ENCODE measurements at places on chromosomes 4 and X.

DNA sequence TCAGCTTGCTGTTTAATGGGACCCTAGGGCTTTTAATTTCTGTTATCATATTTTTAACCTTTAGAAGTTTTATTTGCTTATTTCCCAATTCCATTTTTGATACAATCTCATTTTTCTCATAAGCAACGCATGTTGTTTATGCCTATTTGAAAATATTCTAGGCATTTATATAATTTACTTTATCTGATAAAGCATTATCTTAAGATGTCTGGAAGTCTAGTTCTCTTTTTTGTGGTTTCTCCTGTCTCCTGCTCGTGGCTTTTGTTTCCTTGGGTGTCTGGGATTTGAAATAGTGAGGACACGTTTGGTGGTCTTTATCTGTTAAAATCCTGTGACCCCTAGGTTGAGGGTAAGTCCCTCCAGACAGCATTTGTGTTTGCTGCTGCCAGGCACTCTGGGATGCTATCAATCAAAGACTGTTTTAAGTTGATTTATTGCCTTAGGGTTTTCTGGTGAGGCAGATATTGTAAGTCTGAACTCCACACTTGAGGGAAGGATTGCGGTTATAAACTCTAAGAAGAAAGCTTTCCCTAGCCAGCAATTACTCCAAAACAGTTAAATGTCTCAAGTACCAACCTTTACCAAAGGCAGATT is 208.0 kb downstream of the PRDM5 start:
- no peak for DNase-seq

GRCh38 chr4:125131891-125132680 is 182.7 kb upstream of the FAT4 start:
- no peak for DNase-seq

GRCh38 chrX:115989686-115990085 is 180.9 kb upstream of the AGTR2 start:
- no peak for DNase-seq

DNA sequence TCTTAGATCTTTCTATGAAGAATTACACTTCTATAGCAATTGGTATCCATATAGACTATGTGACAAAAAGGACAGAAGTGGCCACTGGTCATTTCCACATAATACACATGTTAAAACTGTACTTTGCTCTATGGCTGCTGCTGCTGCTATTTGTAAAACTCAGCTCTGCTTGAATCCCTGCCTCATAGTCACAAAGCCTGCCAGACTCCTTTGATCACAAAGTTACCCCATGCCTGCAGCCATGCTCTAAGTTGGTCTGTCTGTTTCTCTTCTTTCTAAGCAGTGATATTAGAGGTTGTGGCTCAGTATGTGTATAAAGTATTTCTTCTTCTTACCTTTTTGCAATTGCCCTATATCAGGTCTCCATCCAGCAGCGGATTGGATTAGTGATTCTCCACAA is 210.9 kb downstream of the GRID2 start:
- no peak for DNase-seq

- no peak for DNase-seq
Observed at GRCh38 chr4:106450249-106450648, 81.7 kb upstream of the GIMD1 start.

DNA sequence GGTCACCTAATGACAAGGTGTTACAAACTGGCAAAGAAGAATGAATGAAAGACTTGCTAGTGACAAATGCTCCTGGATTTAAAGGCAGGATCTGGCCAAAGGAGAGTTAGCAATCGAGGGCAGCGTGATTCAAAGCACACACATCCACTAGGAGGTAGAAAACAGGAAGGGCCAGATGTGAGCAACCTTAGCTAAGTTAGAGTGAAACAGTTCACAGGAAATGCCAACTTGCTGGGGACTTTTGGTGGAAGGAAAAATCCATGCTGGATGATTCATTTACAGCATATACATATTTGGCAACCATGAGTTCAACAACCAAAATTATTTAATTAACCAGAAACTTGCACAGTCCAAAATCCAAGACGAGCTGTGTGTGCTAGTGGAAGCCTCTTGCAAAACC is 276.9 kb downstream of the PTTG2 start:
- DNase-seq: no peak
